Hematopoietic multipotent progenitor cell treated with erythropoietin and hydrocortisone succinate and interleukin-3 and kit ligand, for 15 days (in vitro differentiated cells): ENCODE measurements at places on chromosomes 16 and 17.

- DNase-seq: no peak
Observed at GRCh38 chr16:4435337-4436067, 9.8 kb downstream of the DNAJA3 start.

GRCh38 chr17:9336817-9337216 is 238.8 kb downstream of the STX8 start:
- no peak for DNase-seq

- no peak for DNase-seq
Observed at GRCh38 chr17:27978689-27979175, 63.7 kb upstream of the NLK start.

DNA sequence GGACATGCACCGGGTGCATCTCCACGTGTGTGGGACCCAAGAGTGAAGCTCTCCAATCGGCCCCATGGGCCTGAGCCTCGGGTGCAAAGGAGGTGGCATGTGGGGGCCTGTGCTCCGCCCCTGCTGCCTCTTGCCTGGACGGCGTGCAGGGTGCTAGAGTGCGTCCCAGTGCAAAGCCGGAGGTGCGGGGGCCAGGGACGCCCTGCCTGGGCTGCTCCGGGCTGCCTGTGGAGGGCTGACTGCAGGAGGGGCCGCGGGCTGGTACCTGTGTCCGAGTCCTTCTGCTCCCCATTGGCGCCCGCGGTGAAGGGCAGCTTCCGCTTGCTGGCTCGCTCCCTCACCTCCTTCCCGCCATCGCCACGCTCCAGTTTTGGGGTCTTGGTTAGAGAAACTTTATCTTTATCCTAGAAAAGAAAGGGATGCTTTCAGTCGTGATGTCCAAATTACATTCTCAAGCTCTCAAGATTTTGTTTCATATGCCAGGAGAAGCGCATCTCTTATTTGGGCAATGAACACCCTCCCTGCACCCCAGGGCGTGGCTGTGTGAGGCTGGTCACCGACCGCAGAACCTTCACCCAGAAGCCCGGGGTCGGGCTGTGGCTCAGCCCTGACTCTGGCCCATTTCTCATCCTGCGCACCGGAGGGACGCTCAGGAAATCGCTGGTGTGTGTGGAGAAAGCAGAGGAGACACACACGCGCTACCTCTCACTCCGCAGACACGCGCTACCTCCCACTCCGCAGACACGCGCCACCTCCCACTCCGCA is 87.6 kb downstream of the ZNF778 start:
- no peak for DNase-seq

GRCh38 chr17:50098583-50098982 is 3.4 kb downstream of the PDK2 start:
- DNase-seq: no peak
